ENCODE measurements at places on chromosomes 5 and 9.

GRCh38 chr5:1490376-1490775 is 33.4 kb downstream of the LPCAT1 start:
- DNase-seq: no peak

DNA sequence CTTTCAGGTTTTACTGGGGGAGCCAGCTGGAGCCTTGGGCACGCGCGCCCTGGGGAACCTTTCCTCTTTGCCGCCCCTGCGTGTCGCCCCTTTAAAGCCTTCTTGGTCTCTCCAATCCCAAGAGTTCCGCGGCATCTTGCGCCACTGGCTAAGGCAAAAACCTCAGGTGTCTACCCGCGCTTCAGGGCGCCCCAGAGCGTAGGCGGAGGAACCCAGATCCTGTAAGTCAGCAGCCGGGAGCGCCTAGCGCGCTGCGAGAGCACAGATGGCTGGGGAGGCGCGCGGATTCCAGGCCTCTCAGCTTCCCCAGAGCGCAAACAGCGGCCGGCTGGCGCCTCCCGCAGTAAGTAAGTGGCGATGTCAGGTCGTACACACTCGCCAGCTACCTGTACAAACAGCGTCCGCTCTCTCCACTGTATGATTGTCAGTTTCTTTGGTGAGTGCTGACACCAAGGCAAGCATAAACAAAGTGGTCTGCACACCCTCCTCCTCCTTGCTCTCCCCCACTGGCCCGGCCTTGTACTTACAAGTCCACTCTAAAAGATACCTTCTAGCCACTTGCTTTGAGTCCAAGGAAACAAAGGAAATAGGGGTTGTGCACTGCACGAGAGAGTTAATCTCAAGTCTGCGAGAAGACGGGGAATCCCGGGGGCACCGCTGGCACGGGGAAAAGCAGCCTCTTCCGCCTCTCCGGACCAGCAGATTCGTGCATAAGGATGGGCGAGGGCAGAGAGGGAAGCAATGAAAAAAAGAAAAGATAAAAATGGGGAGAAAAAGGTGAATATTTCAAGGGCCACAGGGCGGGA is 2.9 kb downstream of the HTR1A start:
- DNase-seq: no peak

DNA sequence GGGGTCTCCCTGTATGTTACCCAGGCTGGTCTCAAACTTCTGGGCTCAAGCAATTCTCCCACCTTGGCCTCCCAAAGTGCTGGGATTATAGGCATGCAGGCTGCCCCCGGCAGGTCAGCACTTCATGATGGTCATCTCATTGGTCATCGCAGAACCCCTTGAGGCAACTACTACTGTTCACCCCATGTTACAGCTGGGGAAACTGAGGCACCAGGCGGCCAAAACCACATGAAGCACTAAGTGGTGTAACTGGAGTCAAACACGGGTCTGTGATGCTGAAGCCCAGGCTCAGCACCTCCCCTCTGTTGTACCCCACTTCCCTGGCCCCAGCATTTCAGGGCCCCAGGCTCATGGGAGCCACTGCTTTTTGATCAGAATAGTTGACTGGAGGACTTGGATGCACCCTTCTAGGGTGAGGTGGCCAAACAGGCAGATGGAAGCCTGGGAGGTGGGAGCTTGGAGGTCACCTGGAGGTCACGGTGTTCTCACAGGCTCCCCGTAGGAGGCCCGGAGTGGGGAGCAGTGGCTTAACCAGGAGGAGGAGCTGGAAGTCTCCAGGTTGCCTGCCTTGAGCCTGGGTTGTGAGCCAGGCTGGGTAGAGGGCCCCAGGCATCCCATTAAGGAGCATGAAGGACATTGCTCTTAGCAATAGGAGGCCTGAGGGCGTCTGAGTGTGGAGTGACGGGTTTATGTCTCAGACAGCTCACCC is 57.3 kb upstream of the RPL26L1 start:
- DNase-seq: no peak

- no peak for DNase-seq
These were observed 163.2 kb downstream of the LPAR1 start for GRCh38 chr9:110874963-110875674.

DNA sequence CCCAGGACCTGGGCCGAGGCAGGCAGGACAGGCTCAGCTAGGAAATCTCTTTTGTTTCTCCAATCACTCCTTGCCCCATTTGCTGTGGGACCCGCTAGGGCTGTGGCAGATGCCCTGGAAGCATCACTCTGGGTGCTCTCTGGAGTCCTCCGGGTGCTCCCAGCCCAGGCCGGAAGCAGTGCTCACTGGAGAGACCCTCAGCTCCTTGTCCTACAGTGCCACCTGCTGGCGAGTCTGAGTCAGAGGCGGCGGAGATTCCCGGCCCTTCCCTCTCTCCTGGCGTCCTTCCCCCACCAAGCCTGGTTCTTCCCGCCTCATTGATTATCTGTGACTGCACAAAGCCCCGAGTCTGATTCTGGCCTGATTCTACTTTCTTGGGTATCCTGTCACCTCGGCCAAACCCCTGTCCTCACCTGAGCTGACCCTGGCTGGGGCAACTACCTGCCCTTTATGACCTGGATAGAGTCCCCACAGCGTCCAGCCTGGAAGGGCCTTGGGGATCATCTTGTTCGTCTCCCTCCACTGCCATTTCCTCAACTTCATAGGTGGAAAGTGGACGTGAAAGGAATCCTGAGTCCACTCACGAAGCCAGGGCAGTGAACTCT is 7.3 kb upstream of the BARHL1 start:
- peak; percentile 27 for DNase-seq

GRCh38 chr5:5605170-5605764 is 182.8 kb downstream of the ICE1 start:
- DNase-seq: no peak

GRCh38 chr9:6068983-6069382 is 53.6 kb upstream of the RANBP6 start:
- no peak for DNase-seq

DNA sequence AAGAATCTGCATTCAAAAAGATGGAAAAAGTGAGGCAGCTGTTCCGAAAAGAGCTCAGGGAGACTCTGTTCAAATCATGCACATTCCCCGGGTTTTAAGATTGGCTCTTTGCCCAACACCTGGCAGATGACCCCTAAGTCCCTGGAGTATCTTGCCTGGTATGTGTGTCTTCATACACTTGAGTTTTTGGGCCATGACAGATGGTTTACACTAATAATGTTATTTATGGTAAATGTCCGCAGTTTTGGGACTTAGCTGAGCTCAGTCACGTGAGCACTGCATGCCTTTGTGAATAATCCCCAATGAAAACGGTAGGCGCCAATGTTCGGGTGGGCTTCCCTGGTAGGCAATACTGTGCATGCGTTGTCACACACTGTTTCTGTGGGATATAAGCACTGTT is 316.1 kb downstream of the PRDM9 start:
- no peak for DNase-seq

DNA sequence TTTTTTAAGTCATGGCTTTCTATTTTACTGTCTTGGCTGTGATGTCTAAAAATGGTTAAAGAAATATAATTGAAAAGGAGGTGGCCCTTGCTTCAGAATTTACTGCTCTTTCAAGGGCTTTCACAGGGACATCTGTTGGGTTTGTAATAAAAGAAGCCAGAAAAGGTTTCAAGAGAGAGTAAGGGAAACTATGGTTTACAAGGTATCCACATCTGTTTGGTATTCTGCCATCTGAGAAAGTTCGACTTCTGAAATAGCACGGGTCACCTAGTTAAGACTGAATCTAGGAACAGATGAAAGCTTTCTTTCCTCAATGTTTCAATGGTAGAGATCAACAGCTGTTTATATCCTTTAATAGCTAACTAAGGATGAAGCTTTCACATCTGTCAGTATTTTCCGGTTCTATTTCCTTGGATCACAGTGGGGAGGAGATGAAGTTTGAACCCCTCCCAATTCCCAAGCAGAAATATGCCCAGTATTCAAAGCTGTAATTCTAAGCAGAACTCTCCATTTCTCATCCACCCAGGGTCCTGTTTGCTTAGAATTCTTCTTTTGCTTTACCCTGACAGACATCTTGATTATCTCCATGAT is 72.8 kb upstream of the IFNK start:
- no peak for DNase-seq

- no peak for DNase-seq
These were observed 3.0 kb upstream of the HNRNPAB start for GRCh38 chr5:178201221-178201926.

- DNase-seq: peak; percentile 98
These were observed 66.6 kb downstream of the C9orf152 start for GRCh38 chr9:110141227-110141793.

GRCh38 chr5:151097061-151097460 is 16.2 kb upstream of the TNIP1 start:
- no peak for DNase-seq

- no peak for DNase-seq
These were observed 271.1 kb downstream of the DENND1A start for GRCh38 chr9:123658792-123659191.

GRCh38 chr5:97548739-97549080 is 365.7 kb upstream of the RIOK2 start:
- DNase-seq: no peak

DNA sequence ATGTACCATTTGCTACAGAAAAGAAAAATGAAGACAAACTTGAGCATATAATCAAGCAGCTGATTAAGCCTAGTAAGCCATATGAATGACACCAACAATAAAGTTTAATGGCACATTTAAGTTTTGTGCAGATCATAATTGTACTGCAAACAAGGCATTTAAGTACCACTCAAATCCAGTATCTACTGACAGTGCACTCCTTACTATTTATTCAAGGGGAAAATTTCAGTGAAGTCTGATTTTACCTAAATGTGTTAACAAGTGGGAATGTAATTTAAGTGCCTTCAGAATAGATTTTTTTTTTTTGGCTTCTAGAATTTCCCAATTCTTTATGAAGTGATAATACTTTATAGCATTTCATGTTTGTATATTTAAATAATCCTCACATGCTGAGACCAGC is 341.0 kb upstream of the POU5F2 start:
- no peak for DNase-seq

DNA sequence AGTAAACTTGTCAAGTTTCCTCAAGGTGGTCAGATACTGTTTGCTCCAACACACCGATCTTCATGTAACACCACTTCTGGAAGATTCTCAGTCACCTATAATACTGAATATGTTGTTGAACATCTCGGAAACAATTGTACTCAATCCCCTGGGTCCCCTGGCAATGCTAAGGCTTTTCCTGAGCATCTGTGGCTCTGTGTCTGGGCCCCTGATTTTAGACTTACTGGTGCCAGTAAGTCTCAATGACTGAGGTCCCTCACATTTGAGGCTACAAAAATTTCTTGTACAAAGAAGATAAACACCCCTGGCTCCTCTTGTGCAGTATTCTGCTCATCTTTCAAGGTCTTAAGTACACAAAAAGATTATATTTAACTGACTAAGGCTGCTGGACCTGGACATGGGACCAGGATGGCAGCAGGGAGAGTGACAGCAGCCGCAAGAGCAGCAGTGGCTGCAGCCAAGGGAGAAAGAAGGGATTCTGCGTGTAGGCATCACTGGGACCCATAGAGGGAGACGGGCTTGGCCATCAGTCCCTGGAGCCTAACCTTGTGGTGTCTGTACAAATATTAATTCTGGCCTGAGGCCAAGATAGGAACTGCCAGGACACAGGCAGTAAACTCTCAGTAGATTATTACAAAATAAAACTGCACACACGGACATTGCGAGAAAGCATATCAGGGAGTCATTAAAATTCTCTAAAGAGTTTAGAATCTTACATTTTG is 49.0 kb upstream of the TNPO1 start:
- DNase-seq: no peak

DNA sequence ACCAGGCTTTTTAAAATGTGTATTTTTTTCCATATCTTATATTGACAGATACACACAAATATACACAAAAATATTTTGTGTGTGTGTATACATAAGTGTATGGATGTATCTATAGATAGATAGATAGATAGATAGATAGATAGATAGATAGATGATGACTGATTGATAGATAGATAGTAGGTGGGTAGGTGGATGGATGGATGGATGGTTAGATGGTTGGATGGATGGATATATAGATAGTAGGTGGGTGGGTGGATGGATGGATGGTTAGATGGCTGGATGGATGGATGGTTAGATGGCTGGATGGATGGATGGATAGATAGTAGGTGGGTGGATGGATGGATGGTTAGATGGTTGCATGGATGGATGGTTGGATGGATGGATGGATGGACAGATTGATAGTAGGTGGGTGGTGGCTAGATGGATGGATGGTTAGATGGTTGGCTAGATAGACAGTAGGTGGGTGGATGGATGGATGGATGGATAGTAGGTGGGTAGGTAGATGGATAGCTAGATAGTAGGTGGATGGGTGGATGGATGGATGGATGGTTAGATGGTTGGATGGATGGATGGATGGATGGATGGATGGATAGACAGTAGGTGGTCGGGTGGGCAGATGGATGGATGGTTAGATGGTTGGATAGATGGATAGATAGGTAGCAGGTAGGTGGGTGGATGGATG is 156.2 kb downstream of the NR3C1 start:
- DNase-seq: no peak

GRCh38 chr9:19469271-19469670 is 60.5 kb downstream of the ACER2 start:
- no peak for DNase-seq

DNA sequence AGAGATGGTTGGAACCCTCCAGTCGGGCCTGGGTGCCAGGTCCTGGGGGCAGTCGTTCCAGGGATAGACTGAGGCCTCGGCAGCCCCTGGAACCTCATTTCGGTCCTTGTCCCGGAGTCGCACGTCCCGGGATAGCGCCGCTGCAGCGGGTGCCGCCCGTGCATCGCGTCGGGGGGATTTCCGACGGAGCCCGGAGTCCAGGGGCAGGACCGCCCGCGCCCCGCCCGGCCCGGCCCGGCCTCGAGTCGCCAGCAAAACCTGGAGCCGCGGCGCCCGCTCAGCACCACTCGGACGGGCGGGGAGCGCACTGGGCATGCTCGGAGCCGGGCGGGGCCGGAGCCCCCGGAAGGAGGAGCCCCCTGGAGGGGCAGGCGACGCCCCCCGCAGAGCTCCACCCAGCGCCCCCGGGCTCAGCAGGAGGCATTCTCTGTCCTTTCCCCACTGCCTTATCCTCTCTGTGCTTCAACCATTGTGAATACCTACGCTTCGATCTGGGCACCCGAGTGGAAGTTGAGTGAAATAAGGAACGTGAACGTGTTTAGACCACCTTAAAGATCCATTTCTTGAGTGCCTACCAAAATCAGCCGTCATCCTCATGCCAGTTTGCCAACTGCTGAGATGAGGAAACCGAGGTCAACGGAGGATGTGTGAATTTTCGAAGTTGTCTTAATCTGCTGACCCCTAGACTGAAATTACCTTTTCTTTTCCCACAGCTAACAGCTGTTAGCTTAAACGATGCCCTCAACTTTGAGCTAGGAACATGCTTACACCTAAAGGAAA is 1.7 kb upstream of the PTPN3 start:
- DNase-seq: no peak

Measured in skeletal muscle cell (primary cell).